ENCODE measurements at places on chromosomes 12 and 14.
A peak's percentile ranks its signal among the peaks of the same experiment; 100 is the strongest.

DNA sequence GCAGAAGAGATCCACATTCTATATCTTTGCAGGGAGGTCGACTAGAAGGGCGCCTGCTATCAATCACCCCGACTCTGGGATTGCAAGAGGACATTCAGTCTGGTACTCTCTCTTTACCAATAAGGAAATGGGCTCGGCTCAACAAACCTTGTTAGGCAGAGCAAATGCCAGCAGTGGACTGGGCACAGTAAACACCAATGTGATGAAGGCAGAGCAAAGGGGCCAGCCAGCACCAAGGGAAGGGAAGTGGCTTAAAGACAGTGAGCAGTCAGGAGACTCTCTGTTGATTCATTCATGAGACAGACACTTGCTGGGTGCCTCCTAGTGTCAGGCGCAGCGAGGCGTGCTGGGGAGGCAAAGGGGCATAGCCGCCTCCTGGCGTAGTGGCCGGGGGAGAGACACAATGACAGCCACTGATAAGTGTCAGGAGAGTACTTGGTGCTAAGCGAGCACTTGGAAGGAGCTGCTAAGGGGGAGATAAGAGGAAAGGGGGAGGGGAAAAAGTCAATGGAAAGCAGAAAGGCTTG, 34.1 kb downstream of the TMCC3 start:
- no peak for DNase-seq

- DNase-seq, result no peak
Observed at GRCh38 chr12:87921621-87922020, 107.6 kb downstream of the C12orf50 start.

DNA sequence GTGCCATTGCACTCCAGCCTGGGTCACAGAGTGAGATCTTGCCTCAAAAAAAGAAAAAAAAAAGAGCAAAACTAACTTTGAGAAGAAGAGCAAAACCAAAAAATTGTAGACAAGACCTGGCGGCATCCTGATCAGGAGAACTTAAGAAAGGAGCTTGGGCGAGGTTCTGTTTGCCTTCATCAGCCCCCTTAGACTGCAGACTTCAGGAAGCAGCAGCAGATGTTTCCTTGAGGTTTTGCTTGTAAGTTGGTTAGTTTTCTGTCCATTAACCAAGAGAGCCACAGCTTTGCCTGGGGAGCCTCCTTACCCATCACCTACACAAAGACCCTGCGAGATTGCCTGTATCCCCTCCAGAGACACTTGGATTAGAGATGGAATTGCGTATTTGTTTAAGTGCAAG, 189.0 kb downstream of the AACS start:
- DNase-seq, result no peak

GRCh38 chr12:81723361-81723760, 35.8 kb downstream of the PPFIA2 start:
- no peak for DNase-seq

GRCh38 chr12:104133321-104133720, 4.7 kb downstream of the NFYB start:
- no peak for DNase-seq

GRCh38 chr14:77620222-77620870, 3.9 kb upstream of the SPTLC2 start:
- no peak for DNase-seq

DNA sequence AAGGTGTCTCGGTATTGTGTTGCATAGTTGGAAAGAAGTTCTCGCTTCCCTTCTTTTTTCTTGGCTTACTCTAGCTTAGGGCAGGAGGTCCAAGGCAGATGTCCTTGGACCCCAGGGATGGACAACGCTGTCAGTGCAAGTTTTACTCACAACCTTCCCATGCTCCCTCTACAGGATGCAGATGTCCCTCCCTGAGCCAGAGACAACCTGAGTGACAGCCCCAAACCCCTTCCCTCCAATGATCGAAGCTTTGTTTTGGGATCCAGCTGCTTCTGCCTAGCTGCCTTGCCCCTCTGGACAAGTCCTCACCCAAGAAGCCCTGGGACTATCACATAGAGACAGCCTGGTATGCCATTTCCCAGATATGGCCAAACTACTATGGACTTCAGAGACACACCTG, 112.0 kb upstream of the RAP1B start:
- no peak for DNase-seq

DNA sequence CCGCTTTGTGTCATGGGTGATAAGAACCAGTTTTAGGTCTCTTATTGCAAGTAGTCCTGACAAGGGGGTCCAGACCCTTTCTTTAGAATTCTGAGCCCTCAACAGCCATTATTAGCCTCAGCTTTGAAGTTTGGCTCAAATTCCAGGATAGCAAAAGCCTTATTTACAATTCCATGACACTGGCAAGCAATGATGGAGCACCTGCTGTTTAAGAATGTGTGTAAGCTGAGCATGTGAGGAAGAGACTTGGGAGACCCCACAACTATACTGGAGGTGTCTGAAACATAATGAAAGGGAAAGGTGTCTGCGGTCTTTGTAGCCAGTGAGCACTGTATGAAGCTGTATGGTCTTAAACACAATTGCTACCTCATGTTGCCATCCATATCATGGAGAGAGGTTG, 119.8 kb downstream of the TBX5 start:
- DNase-seq, result no peak

DNA sequence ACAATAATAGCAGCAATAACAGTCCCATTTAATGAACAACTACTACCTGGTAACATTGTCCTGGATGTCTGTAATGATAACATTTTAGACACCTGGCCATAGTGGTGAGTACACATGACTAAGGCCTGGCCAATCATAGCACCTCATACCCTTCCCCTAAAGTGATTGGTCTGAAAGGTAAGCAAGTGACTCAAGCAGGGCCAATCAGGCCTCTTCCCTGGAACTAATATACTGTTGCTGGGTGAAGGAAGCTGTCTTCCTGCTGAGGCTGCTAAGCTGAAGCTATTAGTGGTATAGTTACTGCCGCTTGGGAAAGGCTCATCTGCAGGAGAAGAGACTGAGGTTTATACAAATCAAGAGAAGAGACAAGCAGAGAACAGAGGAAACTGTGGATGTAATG, 18.7 kb upstream of the NOS1 start:
- no peak for DNase-seq

DNA sequence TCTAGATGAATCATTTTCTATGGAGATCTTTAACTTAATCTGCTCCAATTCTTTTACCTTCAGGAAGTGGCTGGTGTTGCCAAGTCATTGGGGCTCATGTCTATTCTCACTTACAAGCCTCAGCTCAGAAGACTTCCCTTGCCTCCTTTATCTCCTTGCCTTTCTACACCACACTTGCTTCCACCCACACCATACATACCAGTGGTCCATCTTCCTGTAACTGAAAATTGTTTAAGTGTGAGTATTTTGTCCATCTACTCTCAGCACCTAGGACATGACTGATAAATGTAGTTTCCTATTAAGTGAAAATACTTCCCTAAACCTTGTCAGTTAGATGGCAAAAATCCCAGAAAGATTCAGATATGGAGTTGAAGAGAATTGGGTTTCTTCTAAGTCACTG, 199.7 kb upstream of the CPNE8 start:
- DNase-seq, result no peak

DNA sequence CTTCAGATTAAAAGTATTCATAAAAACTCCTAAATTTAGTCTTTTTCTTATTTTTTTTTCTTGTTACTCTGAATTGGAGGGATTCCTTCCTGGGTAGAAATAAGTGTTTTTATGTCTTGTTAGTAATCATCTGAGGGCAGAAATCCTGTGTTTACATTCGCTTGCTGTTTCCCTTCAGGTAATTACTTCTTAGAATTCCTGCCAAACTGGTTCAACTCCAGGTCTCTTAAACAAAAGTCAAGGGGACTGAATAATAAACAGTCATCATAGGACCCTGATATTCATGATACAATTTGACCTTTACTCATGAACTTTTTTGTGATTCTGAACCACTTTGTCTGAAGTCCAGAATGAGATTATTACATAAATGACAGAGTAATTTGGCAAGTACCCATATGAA, 843.9 kb downstream of the FLRT2 start:
- DNase-seq, result no peak

DNA sequence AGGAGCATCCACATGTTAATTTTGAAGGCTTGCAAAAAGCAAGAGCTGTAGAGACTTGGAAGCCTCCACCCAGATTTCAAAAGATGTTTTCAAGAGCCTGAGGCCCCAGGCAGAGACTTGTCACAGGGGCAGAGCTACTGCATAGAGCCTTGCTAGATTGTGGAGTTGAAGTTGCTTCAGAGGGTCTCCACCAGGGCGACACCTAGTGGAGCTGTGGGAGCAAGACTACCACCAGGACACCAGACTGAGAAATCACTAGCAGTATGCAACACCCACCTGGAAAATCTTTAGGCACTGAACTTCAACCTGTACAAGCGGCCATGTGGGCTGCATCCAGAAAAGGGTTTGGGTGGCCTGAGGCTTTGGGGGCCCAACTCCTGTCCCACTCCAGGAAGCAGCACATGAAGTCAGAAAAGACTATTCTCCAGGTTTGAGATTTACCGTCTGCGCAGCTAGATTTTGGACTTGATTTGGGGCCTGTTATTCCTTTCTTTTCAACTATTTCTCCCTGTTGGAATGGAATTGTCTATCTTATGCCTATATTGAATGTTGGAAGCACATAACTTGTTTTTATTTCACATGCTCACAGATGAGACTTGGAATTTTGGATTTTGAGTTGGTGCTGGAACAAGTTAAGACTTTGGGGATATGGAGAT, 508.6 kb downstream of the FLRT2 start:
- DNase-seq, result peak; percentile 36

- DNase-seq, result no peak
Observed at GRCh38 chr14:58722441-58722840, 84.7 kb downstream of the DACT1 start.

GRCh38 chr12:13390381-13390861, 193.9 kb downstream of the EMP1 start:
- no peak for DNase-seq

GRCh38 chr14:51929166-51929565, 60.2 kb upstream of the RTRAF start:
- DNase-seq, result no peak

DNA sequence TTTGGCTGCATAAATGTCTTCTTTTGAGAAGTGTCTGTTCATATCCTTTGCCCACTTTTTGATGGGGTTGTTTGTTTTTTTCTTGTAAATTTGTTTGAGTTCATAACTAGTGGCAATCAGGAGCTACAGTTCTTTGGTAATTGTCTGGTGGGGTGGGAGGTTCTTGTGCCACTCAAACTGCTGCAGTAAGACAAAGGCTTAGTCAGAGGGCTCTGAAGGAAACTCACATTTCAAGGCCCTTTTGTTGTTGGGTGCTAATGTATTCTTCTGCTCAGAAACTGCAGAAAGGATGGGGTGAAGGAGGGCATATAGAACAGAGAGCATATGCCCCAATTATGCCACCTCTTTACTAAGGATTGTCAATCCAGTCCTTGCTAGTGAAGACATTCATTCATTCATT, 21.9 kb downstream of the MYRFL start:
- no peak for DNase-seq

DNA sequence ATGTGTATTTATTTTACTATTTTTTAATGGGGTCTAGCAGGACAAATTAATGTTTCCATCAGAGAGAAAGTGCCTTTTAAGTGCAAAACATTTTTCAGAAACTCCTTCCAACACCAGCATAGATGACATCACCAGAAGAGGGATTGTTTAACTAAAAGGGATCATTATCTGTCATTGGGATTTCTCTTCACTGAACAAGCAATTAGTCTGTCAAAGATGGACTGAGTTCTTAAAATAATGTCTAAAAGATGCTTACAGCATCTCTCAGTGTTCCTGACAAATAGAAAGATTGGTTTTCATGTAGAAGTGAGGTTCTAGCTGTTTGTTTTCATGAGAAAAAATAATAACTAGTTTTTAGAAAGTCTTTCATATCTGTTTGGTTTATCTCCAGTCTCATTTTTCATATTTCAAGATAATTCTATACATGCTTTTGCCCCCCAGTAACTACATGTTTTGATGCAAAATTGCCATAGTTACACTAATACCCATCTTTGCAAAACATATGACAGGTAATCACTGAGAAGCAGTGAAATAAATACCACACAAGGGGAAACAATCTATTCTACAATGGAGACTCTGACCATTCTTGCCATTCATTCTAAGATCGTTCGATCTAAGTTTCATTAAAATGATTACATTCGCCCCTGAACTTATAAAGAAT, 850.3 kb downstream of the GALC start:
- no peak for DNase-seq

DNA sequence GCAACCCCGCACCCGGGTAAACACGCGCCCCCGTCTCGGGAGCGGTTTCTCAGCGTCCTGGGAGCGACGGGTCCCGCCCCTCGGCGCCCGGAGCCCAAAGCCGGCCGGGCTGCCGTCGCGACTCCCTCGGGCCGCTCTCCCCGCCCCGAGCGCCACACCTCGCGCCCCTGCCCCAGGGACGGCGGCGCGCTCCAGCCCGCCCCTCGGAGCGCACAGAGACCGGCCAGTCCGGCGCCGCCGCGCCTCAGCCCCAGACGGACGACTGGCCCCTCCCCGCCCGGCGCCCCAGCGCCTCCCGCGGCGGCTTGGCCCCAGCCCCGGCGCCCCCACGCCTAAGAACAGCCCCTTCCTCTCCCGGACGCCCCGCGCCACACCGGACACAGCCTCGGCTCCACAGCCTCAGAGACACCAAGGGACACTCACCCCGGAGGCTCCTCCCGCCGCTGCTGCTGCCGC, 411 bp downstream of the BTBD7 start:
- peak; percentile 31 for DNase-seq

DNA sequence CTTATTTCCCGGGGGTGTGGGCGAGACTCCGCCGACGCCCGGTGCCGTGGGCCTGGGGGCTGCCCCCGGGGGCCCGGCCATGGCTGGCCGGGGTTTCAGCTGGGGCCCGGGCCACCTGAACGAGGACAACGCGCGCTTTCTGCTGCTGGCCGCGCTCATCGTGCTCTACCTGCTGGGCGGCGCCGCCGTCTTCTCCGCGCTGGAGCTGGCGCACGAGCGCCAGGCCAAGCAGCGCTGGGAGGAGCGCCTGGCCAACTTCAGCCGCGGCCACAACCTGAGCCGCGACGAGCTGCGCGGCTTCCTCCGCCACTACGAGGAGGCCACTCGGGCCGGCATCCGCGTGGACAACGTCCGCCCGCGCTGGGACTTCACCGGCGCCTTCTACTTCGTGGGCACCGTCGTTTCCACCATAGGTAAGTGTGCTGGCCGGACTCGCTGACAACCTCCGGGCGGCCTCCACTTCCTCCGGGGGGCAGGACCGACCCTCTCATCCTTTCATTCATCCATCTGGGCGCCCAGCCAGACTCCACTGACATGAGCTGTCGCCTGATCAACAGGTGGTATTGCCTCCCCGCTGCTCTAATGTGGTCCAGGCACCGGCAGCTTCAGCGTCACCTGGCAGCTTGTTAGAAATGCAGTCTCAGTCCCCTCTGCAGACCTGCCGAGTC, 467 bp downstream of the KCNK13 start:
- no peak for DNase-seq

DNA sequence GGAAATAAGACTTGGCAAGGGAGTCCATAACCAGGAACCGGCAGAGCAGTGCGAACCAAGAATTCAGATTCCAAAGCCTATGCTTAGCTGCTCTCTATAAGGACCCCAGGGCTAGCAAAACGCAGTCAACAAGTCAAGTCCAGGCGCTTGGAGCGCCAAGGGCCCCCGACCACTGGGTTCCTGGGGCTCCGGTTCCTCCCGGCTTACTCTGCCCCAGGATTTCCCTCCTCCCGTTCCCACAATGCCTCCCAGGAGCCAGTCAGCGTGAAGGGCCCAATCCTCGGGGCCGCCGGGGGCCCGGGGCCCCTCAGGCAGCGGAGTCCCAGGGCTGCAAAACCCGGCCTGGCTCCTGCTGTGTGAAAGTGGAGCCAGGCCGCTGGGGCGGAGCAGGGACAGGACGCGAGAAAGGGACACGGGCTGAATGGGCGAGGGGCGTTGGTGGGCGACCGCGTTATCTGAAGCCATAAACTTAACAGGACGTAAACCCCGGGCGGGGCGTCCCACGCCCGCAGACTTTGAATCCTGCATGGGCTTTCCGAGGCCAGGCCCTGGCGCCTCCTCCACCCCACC, 1.5 kb downstream of the KRT8 start:
- DNase-seq, result peak; percentile 38

Data from activated CD4-positive, alpha-beta T cell treated with anti-CD3 and anti-CD28 coated beads, Interleukin-2, amount 10 ng/mL, durations not matched to agents 7 days and 5 days (primary cell).